ENCODE measurements at places on chromosomes 5 and 9.

- DNase-seq, result no peak
These were observed 4.6 kb downstream of the TLX3 start for GRCh38 chr5:171313481-171314206.

GRCh38 chr5:109309326-109310063, 100.3 kb downstream of the PJA2 start:
- DNase-seq, result no peak

DNA sequence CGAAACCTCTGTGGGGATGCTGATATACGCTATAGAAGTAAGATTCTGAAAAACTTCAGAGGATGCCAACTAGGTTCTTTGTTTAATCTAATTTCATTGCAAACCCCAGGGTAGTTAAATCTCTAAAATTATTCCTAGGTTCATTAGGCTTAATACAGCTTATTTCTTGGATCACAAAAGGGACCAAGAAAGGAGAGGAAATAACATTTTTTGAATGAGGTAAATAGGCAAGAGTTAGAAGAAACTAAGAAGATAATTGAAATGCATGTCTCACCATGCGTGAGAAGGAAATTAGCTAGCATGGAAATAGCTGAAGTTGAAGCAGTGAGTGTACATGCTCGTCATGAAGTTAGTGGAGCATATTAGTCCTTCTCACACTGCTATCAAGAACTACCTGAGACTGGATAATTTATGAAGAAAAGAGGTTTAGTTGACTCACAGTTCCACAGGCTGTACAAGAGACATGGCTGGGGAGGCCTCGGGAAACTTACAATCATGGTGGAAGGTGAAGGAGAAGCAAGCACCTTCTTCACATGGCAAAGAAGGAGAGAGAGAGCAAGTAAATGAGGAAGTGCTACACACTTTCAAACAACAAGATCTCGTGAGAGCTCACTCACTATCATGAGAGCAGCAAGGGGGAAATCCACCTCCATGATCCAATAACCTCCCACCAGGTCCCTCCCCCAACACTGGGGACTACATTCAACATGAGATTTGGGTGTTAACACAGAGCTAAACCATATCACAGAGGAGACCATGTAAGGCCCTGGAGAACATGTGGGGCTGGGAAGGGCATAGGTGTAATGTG, 125.1 kb upstream of the OSMR start:
- DNase-seq, result no peak

DNA sequence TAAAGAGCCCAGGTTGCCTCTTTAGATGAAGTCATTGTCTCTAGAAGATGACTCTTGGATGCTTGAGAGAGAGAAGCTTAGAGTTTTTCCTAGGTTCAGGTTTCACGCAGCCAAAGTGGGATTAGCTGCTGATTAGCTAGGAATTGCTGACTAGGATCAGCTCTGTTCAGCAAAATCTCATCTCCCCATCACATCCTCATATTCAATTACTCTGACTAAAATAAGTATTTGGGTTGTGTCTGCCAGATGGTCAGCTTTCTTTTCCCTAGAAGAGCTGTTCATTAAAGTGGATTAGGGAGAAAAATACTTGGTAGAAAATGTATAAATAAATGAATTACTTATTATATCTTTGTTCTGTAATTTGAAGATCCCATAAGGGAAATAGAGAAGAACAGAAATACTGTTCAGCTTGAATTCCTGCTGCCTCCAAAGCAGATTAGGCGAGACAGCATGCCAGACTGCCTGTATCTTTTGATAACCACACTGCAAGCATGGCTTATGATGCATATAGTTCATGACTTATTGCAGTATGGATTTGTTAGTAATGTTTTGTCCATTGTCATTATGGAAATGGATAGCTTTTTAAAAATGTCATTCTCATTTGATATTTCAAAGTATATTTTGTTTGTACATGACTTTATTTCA, 184.8 kb upstream of the CD180 start:
- DNase-seq, result no peak

DNA sequence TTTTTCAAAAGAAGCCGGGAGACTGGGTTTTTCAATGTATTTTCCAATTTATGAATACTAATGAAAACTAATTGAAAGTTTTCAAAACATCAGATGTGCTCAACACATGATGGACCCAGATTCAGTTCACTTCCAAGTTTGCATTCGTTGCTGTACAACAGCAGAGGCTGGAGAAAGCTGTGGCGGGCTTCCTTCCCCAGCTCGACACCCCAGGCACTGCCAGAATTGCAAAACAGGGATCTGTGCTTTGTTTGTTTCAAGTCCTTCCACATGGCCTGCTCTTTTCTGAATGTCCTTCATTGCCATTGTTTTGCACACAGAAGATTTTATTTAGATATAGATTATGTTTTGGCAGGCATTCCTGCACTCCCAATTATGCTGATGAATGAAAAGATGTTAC, 30.3 kb upstream of the INSYN2B start:
- no peak for DNase-seq

GRCh38 chr5:127649018-127649439, at the start of gene CTXN3:
Gene CTXN3 (plus strand): TSS chr5:127649082. CDS start chr5:127657522, 8,440 bp downstream.
- DNase-seq, result no peak

- no peak for DNase-seq
These were observed 10.6 kb upstream of the IGFBPL1 start for GRCh38 chr9:38434853-38435252.

DNA sequence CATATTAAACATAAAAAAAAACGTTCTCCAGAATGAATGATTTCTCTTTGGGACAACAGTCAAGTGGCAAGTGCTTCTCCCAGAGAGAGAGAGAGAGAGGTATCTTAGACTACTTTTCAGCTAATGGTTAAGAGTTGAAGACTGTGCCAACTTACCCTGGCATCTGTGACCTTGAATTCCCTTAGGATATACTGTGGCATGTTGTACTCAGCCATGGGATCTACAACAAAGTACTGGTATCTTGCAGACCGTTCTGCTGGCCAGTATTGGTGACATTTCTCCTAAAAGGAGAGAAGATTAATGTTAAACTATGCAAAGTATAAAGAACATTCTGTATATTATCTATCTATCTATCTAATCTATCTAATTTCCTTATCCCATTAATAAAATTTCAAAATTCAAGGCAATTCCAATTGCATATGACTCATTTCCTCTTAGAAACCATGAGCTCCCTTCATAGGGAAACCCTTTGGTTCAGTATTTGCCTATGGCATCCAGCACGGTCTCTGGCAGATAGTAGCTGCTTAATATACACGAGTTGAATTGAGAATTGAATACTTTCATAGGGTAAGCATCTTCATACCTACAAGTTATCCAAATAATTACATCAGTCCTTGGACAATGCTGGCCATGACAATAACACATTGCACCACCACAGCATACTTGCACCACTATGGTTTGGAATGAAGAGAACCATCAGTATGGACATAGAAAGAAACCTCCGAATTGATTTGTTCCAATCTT, 539.4 kb upstream of the DMAC1 start:
- no peak for DNase-seq

- no peak for DNase-seq
These were observed 177.9 kb downstream of the TSSK1B start for GRCh38 chr5:113256671-113257452.

- no peak for DNase-seq
These were observed 97.9 kb downstream of the FSTL4 start for GRCh38 chr5:133514456-133514855.

- no peak for DNase-seq
These were observed 32.9 kb upstream of the KCNIP1 start for GRCh38 chr5:170470808-170471404.

GRCh38 chr5:169567079-169567478, 16.5 kb upstream of the SPDL1 start:
- no peak for DNase-seq

DNA sequence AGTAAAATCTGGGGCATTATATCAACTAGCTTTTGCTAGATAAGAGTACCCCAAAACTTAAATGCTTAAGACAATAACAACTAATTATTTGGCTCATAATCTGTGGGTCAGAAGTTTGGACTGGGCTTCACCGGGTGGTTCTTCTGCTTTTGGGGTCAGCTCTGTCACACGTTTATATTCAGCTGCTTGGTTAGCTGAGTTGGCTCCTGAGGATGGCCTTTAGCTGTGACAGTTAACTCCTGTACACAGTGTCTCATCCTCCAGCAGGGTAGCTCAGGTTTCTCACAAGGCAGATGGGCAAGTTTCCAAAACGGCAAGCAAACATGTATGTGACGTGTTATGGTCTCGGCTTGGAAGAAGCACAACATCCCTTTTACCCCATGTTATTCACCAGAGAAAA, 488.2 kb downstream of the TLE4 start:
- DNase-seq, result no peak

- no peak for DNase-seq
These were observed 30.4 kb upstream of the NKX2-5 start for GRCh38 chr5:173265433-173265832.

GRCh38 chr9:34991607-34992375, 2.2 kb downstream of the DNAJB5 start:
- no peak for DNase-seq

GRCh38 chr5:126364206-126364902, 58.9 kb upstream of the GRAMD2B start:
- DNase-seq, result no peak

DNA sequence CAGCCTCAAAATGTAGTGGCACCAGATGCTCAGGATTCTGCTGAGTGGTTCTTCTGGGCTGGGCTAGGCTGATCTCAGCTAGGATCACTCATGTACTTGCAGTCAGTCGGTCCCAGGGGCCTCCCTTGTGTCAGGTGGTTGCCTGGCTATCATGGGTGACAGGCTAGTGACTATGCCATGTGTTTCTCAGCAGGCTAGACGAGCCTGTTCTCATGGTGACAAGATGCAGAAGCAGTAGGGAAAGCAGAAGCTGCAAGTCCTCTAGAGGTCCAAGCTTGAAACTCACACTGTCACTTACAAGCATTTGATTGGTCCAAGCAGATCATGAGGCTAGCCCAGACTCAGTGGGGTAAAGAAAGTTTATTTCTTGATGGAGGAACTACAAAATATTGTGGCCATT, 15.2 kb upstream of the KCNMB1 start:
- no peak for DNase-seq

- DNase-seq, result no peak
These were observed 31.7 kb upstream of the TRIM14 start for GRCh38 chr9:98150721-98151120.

DNA sequence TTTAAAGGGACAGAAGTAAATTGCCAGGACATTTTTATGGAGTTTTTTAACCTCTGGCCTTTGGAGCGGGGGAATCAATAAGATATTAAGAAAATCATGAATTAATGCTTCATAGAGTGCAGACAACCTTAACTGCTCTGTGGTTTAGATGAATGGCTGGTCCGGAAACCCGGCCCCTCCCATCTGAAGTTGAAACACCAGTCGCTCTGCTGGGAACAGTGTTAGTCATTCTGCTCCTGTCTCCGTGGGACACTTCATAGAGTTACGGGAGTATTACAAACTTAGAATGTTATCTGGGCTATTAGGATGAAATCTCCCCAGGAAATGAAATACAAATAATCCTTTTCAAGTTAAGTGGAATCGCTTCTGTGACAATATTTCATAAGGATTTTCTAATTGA, 110.1 kb upstream of the IRX2 start:
- DNase-seq, result no peak

GRCh38 chr5:151696470-151697061, 9.9 kb upstream of the SPARC start:
- DNase-seq, result no peak

Measured in effector CD8-positive, alpha-beta T cell (primary cell).